ENCODE measurements at places on chromosomes 1 and 21. TPM values are rescaled to one million over a fixed set of nuclear protein-coding genes. Genes with fewer than 3 reads are reported as not detected.

Gene CXADR
- 0.99 TPM for total RNA-seq

Gene DMRTA2
- not detected for total RNA-seq

Gene FAM72C
- total RNA-seq: not detected

GRCh38 chr21:18354947-18355346 is 48.6 kb downstream of the TMPRSS15 start:
- H3K4me1 ChIP-seq: no peaks in the 10 kb centered on the region
- H3K27me3 ChIP-seq: no peaks in the 10 kb centered on the region
- DNase-seq: no peak
- H3K36me3 ChIP-seq: no peaks in the 10 kb centered on the region

DNA sequence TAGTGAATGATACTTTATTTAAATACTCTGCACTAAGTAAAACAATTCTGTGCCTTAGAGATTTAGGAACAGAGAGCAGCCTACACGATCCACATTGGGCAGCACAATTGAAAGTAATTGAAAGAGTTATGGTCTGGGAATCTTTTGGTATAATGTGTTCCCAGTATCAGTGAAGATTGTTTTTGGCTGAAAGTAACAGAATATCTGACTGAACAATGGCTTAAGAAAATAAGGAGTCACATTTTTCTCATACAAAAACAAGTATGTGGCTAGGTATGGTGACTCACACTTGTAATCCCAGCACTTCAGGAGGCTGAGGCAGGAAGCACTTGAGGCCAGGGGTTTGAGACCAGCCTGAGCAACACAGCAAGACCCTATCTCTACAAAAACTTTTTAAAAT is 306.2 kb downstream of the NFIA start:
- no peaks in the 10 kb centered on the region for H3K27me3 ChIP-seq
- no peak overlapping the region for H3K4me3 ChIP-seq
- no peaks in the 10 kb centered on the region for H3K4me1 ChIP-seq
- no peaks in the 10 kb centered on the region for H3K36me3 ChIP-seq

DNA sequence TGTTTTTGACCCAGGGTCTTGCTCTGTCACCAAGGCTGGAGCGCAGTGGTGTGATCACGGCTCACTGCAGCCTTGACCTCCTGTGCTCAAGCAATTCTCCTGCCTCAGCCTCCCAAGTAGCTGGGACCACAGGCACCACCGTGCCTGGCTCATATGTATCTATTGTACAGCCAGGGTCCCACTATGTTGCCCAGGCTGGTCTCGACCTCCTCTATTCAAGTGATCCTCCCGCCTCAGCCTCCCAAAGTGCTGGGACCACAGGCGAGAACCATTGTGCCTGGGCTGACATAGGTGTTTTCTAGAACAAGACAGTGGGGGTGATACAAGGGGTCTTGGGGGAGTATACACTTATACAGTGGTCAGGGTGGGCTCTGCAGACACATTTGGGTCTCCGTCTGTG is 17.5 kb downstream of the FTCD start:
- no peak overlapping the region for H3K4me3 ChIP-seq
- H3K36me3 ChIP-seq: no peaks in the 10 kb centered on the region
- no peaks in the 10 kb centered on the region for H3K27me3 ChIP-seq
- no peak overlapping the region for H3K27ac ChIP-seq
- no peak for DNase-seq
- H3K4me1 ChIP-seq: peaks cover 5% of the 10 kb centered on the region

Gene DNALI1
- total RNA-seq: 0.60 TPM

Gene RUNX1
- 69.0 TPM for total RNA-seq

- no peak overlapping the region for H3K27ac ChIP-seq
- peaks cover 39% of the 10 kb centered on the region for H3K4me1 ChIP-seq
- H3K27me3 ChIP-seq: peaks cover 63% of the 10 kb centered on the region
- H3K4me3 ChIP-seq: peak overlapping the region; percentile 69
These were observed 2.4 kb downstream of the IGSF21 start for GRCh38 chr1:18109756-18110597.

- no peaks in the 10 kb centered on the region for H3K27me3 ChIP-seq
- peaks cover 25% of the 10 kb centered on the region for H3K36me3 ChIP-seq
- no peak for DNase-seq
- no peak overlapping the region for H3K27ac ChIP-seq
- no peak overlapping the region for H3K4me3 ChIP-seq
These were observed 112.4 kb downstream of the POU2F1 start for GRCh38 chr1:167333124-167333523.

- H3K4me3 ChIP-seq: no peak overlapping the region
- H3K36me3 ChIP-seq: peaks cover 27% of the 10 kb centered on the region
- DNase-seq: no peak
- H3K27me3 ChIP-seq: no peaks in the 10 kb centered on the region
These were observed 18.3 kb downstream of the SLFNL1 start for GRCh38 chr1:41003127-41003639.

DNA sequence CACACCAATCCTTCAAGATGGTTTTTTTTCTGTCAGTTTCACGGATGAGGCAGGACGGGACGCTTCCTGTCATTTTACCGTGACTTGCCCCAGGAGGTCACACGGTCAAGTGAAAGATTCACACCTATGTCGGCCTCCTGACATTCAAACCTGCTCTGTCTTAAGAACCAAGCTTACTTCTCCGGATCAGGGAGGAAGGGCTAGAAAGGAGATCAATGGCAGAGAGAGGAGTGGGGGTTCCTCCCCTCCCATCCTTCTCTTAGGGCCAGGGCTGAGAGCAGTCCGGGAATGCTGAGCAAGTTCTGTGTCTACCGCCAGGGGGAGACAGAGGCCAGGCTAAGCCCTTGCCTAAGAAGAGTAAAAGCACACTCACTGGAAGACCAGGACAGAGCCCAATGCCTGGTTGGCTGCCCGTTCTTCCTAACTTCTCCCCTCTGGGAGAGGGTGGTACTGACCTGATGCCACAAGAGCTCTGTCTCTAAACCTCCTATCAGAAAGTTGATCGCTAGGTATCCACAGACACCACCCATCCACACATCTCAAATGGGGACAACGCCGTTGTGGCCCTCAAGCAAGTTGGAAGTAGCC is 1.1 kb upstream of the PPM1J start:
- peak; percentile 84 for DNase-seq
- H3K4me1 ChIP-seq: peaks cover 28% of the 10 kb centered on the region
- peak overlapping the region; percentile 89 for H3K4me3 ChIP-seq

GRCh38 chr1:162670928-162671663 is 38.8 kb downstream of the DDR2 start:
- no peaks in the 10 kb centered on the region for H3K4me1 ChIP-seq
- DNase-seq: no peak
- H3K27me3 ChIP-seq: peaks cover 3% of the 10 kb centered on the region
- no peak overlapping the region for H3K4me3 ChIP-seq
- no peak overlapping the region for H3K27ac ChIP-seq

- H3K27me3 ChIP-seq: no peaks in the 10 kb centered on the region
- no peak overlapping the region for H3K27ac ChIP-seq
- H3K36me3 ChIP-seq: peaks cover 9% of the 10 kb centered on the region
- no peak for DNase-seq
These were observed 32.6 kb downstream of the GPR52 start for GRCh38 chr1:174480324-174480723.

- DNase-seq: no peak
- H3K4me1 ChIP-seq: peaks cover 15% of the 10 kb centered on the region
- no peak overlapping the region for H3K4me3 ChIP-seq
- peaks cover 35% of the 10 kb centered on the region for H3K36me3 ChIP-seq
- H3K27ac ChIP-seq: no peak overlapping the region
- no peaks in the 10 kb centered on the region for H3K27me3 ChIP-seq
These were observed 24.7 kb downstream of the VAMP4 start for GRCh38 chr1:171717062-171717718.

Gene TESK2
- total RNA-seq: 9.8 TPM

Gene KPRP
- total RNA-seq: not detected

DNA sequence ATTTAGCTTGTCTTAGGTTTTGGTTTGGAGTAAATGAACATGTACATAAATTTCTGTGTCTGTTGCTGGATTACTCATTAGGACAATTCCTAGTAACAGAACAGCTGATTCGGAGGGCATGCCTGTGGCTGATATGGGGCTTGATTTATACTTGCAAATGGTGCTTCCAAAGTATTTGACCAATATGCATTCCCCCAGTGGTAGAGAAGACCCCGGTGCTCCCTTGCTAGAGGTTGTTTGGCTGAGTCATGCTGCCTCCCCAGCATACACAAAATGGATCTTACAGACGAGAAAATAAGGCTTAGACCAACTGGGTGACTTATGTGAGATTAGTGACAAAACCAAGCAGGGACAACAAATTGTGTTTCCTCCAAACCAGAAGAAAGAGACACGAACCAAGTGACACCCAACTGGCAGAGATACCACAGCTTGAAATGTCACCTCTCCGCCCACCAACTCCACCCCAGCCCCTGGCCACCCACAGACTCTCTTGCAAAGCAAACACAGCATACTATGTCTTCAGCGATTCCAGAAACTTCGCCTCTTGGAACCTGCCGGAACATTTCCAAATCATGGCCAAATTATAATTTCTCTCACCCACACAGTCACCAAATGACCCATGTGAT is 75.9 kb upstream of the ETS2 start:
- no peak for DNase-seq
- no peak overlapping the region for H3K4me3 ChIP-seq
- peaks cover 3% of the 10 kb centered on the region for H3K36me3 ChIP-seq
- peaks cover 16% of the 10 kb centered on the region for H3K27me3 ChIP-seq
- H3K27ac ChIP-seq: no peak overlapping the region

Gene PCNT
- 80.0 TPM for total RNA-seq

- no peaks in the 10 kb centered on the region for H3K4me1 ChIP-seq
- DNase-seq: no peak
- no peak overlapping the region for H3K4me3 ChIP-seq
- no peaks in the 10 kb centered on the region for H3K36me3 ChIP-seq
- H3K27ac ChIP-seq: no peak overlapping the region
These were observed 44.2 kb upstream of the LPGAT1 start for GRCh38 chr1:211874521-211875347.

DNA sequence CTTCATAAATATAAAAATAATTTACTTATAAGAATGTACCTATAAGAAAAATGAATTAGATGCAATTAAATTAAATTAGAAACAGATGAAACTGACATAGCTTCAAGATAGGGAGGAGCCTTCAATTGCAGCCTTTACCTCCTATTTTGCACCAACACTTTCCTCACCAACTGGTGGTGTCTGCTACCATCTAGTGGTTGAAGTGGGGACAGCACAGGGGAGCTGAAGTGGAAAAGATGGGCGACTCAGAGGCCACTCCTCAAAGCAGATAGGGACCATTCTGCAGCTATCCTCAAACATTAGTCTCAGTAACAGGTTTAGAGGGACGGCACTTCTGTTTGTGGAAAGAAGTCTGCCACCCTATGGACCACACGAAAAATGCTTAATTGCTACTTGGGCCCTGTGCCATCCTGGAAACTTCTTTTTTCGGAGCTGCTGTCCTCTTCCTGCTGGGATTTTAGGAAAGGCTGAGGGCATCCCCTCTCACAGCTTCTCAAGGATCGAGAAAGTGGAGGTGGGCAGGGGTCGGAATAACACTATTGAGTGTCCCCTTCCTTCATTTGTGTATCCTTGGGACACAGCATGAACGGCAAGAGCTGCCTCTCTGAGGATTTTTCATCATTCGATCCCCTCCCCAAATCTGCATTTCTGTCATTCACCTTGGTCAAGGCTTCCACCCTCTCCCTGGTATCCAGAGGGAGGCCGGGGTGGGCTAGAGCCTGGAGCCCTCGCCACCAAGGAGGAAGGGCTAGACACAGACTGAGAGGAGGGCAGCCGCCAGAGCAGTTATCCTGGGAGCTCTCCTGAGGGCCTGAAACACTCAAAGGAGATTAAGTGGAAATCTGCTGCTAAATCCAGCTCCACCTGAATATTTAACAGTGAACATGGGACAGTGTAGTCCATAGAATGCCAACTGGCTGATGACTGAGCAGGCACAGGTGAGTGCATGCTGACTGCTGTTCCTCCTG is 9.6 kb downstream of the PROK1 start:
- DNase-seq: peak; percentile 62
- H3K27ac ChIP-seq: no peak overlapping the region
- no peaks in the 10 kb centered on the region for H3K4me1 ChIP-seq

GRCh38 chr1:50605186-50605875 is 182.1 kb upstream of the DMRTA2 start:
- H3K27ac ChIP-seq: no peak overlapping the region
- DNase-seq: no peak
- no peaks in the 10 kb centered on the region for H3K27me3 ChIP-seq
- peaks cover 2% of the 10 kb centered on the region for H3K4me1 ChIP-seq

- H3K27me3 ChIP-seq: no peaks in the 10 kb centered on the region
- no peak for DNase-seq
- H3K27ac ChIP-seq: no peak overlapping the region
- H3K4me3 ChIP-seq: no peak overlapping the region
- peaks cover 62% of the 10 kb centered on the region for H3K36me3 ChIP-seq
- no peaks in the 10 kb centered on the region for H3K4me1 ChIP-seq
These were observed 30.2 kb downstream of the USP1 start for GRCh38 chr1:62467092-62467491.

GRCh38 chr1:182085726-182086125 is 24.2 kb upstream of the ZNF648 start:
- no peak for DNase-seq
- no peak overlapping the region for H3K4me3 ChIP-seq
- no peaks in the 10 kb centered on the region for H3K27me3 ChIP-seq
- H3K4me1 ChIP-seq: peaks cover 34% of the 10 kb centered on the region
- H3K36me3 ChIP-seq: no peaks in the 10 kb centered on the region
- peak overlapping the region; percentile 46 for H3K27ac ChIP-seq

DNA sequence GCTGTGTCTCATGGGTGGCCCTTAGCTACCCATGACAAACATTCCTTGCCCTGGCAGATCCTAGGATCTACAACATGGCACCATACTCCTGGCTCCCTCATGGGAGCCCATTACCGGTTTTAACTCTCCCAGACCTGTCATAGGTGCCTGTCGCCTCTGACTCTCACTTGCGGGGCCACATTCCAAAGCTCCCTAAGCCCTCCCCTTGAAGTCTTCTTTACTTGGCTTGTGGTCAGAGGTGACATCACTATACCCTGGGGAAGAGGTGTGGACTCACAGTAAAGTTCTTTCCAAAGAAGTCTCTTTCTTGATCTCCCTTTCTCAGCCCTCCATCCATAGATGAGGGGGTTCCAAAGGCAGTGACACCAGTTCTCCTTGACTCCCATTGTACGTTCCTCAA is 5.4 kb upstream of the SLAMF9 start:
- no peak for DNase-seq
- H3K36me3 ChIP-seq: no peaks in the 10 kb centered on the region
- H3K4me1 ChIP-seq: no peaks in the 10 kb centered on the region
- H3K27ac ChIP-seq: no peak overlapping the region

Gene IRF6
- 2.4 TPM for total RNA-seq

GRCh38 chr1:76115171-76115570 is 40.6 kb downstream of the ST6GALNAC3 start:
- no peak for DNase-seq
- no peaks in the 10 kb centered on the region for H3K27me3 ChIP-seq
- H3K36me3 ChIP-seq: no peaks in the 10 kb centered on the region
- peaks cover 9% of the 10 kb centered on the region for H3K4me1 ChIP-seq

GRCh38 chr1:94827434-94827833 is 7.3 kb downstream of the SLC44A3 start:
- H3K4me1 ChIP-seq: no peaks in the 10 kb centered on the region
- no peak overlapping the region for H3K27ac ChIP-seq
- H3K4me3 ChIP-seq: no peak overlapping the region
- no peaks in the 10 kb centered on the region for H3K36me3 ChIP-seq
- no peak for DNase-seq

Gene AMPD1
- not detected for total RNA-seq

Data from naive thymus-derived CD8-positive, alpha-beta T cell (primary cell).